ENCODE measurements at places on chromosomes 4 and X.

- DNase-seq: peak; percentile 82
These were observed at the start of gene TLR1 for GRCh38 chr4:38804654-38805295. TSS of gene TLR1 (minus strand) at chr4:38804791. CDS start at chr4:38798831, 5,960 bp downstream.

- DNase-seq: no peak
These were observed 116.2 kb upstream of the DCLK2 start for GRCh38 chr4:149961876-149962597.

DNA sequence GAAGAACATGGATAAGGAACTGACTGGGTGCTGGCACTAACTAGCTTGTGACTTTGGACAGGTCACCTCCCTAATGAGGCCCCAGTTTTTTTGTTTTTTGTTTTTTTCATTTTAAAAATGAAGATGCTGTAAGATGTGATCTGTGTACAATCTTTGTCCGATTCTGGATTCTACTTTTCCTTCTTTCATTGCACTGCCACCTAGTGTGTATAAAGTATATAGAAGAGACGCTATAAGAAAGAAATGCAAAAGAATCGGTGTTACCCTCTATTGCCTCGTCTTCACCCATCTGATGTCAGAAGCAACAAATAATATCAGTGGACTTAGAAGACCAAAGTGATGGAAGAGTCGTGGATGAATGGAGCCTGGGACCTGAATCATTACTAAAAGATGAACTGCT, 58.6 kb upstream of the P2RY10 start:
- peak; percentile 38 for DNase-seq

DNA sequence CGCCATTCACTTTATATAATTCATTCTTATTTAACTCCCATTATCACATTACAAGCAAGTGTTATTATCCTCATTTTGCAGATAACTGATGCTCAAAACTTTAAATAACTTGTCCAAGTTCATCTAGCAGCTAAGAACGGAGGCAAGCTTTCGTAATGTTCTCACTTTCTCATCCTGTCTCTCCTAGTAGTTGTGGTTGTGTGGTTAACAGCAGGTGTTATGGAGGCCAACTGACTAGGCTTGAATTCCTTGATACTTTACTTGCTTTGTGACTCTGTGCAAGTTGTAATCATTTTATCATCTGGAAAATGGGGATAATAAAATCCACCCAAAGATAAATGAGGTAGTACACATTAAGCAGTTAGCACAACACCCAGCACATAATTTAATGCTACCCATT, 109.9 kb upstream of the PTPN13 start:
- DNase-seq: peak; percentile 65

DNA sequence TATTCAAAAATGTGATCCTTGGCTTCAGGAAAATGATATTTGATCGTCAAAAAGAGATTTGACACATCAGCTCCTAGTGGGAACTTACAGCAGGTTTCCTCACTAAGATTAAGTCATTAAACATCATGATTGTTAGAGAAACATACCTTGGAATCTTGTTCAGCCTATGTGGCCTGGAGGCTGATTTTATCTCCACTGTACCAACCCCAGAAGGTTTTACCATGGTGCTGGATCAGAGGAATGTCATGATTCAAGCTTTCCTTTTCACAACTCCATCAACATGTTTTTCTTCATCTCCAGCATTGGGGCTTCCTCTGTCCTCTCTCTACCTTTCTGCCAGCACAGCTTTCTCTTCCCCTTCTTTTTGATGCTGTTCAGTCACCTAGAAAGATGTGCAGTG, 68.4 kb upstream of the MID1IP1 start:
- DNase-seq: no peak

GRCh38 chr4:62402088-62402806, 1202.1 kb downstream of the ADGRL3 start:
- DNase-seq: no peak

DNA sequence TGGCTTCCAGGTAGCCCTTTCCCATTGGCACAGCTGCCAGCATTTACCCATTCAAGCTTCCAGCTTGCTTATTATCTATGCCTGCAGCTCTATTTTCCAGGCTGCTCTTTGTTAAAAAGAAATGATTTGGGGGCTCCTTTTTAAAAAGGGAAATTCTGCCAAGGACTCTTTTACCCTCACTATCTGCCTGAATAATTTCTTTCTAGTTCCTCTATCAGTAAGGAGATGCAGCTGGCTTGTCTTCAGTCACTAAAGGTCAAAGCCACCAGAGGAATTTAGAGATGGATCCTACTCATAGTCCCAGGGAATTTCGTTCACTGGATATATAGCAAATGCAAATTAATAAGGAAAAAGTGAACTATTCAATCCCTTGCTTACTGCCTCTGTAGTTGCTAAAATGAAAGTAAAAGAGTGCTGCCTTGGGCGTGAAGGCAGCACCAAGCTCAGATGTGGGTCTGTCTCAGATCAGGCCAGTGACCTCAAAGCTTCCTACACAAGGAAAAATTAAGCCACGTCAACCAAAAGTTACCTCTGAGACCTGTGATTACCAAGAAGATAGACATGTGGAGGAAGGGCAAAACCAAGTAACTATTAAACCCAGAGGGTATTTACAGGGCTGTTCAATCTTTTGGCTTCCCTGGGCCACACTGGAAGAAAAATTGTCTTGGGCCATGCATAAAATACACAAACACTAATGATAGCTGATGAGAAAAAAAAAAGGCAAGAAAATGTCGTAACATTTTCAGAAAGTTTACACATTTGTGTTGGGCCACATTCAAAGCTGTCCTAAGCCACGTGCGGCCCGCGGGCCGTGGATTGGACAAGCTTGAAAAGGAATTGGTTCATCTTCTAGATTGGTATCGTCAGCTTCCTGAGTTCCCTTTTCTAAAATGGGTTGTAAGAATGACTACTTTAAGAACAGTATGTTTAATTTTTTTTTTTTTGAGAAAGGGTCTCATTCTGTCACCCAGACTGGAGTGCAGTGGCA, 5.3 kb downstream of the ARSF start:
- peak; percentile 9 for DNase-seq

- no peak for DNase-seq
These were observed 188.4 kb downstream of the GASK1B start for GRCh38 chr4:157984285-157984911.

GRCh38 chr4:145847764-145848163, 90.9 kb downstream of the ZNF827 start:
- no peak for DNase-seq
